ENCODE measurements at places on chromosomes 3 and 15. TPM values are rescaled to one million over a fixed set of nuclear protein-coding genes. Genes with fewer than 3 reads are reported as not detected.

EBLN2 gene
- 1.3 TPM for total RNA-seq

EFHB gene
- 0.58 TPM for total RNA-seq

CDC25A gene
- total RNA-seq, result 1.3 TPM

DHX30 gene
- total RNA-seq, result 40.5 TPM

TFRC gene
- 55.5 TPM for total RNA-seq
